ENCODE measurements at places on chromosomes 7 and 10.
A peak's percentile ranks its signal among the peaks of the same experiment; 100 is the strongest.

GRCh38 chr7:94655126-94655847 is 646 bp downstream of the SGCE start:
- DNase-seq = peak; percentile 47

DNA sequence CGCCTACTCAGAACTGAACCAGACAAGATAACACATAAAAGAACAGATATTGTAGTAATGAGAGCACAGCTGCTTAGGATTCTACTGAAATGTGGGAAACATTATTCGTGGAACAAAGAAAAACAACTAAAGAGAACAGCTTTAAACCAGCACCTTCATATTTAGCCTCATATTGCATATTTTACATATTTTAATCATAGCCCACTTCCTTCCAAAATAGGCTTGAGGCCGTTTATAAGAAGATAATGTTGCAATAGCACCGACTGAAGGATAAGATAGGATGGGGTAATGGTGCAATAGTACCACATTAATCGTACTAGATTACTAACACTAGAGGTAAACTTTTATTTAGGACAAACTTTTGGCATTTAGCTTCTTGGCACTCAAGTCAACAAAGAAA is 71.3 kb downstream of the KCND2 start:
- no peak for DNase-seq

DNA sequence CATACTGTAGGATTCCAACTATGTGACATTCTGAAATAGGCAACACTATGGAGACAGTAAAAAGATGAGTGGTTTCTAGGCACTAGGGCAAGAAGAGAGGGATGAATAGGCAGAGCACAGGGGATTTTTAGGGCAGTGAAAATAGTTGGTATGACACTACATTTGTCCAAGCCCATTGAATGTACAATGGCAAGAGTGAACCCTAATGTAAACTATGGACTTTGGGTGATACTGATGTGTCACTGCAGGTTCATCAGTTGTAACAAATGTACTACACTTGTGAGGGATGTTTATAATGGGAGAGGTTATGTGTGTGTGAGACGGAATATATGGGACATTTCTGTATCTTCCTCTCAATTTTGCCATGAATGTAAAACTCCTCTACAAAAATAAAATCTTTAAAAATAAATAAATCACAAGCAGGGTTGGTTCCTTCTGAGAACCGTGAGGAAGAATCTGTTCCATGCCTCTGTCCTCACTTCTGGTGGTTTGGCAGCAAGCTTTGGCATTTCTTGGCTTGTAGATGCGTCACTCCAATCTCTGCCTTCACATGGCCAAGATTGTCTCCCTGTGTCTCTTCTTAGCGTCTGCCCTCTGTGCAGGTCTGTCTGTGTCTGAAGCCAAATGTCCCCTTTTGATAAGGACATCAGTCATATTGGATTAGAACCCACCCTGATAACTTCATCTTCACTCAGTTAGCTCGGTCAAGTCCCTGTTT is 83.1 kb upstream of the AGBL3 start:
- DNase-seq = no peak

- DNase-seq = peak; percentile 86
These were observed 23.5 kb downstream of the ABLIM1 start for GRCh38 chr10:114634609-114634979.

- DNase-seq = no peak
These were observed 202.5 kb downstream of the REEP3 start for GRCh38 chr10:63723741-63724140.

- DNase-seq = peak; percentile 61
These were observed 58.4 kb downstream of the MGMT start for GRCh38 chr10:129525401-129525801.

GRCh38 chr10:72075376-72076115 is 12.8 kb downstream of the SPOCK2 start:
- peak; percentile 56 for DNase-seq

DNA sequence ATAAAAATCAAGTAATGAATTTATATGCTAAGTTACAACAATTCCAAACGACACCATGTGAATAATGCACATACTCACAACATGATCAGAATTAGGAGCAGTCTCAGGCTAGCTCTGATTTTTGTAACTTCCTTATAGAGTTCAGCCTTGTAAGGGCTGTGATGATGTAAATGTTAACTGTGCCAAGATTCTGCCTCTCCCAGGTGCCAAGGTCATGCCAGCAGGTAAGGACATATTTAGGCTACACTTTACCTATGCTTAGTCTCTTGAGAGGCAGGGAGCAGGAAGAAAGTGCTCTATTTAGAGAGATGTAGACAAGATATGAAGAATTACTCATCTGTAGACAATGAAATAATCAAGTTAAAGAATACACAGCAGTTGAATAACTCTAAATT is 53.6 kb upstream of the AGR3 start:
- DNase-seq = no peak

GRCh38 chr10:36704124-36704523 is 421.3 kb upstream of the ANKRD30A start:
- no peak for DNase-seq

DNA sequence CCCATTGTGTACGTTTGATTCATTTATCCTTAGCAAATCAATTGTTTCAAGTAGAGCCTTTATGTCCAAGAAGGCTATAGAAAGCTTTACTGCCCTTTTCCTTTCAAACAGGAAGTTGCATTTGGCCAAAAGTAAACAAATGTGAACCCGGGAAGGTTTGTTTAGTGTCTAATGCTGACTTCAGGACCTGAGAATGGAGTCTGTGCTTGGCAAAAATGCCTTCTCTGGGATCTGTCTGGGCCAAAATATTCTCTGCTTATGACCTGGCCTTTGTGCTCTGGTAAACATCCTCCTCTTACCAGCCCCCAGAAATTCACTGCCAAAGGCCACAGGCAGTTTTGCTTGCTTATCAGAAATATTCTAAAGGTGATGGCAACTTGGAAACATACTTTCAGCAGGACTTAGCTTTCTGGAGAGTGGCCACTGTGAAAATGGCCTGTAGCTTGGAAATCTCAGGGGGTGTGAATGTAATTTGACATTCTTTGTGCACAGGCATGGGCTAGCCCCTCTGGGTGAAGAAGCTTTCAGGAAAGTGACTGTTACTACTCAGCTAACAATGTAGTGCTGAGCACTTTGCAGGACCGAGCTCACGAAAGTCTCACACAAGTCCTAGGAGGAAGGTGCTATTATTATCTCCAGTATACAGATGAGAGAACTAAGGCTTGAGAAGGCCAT is 199.5 kb downstream of the PTEN start:
- DNase-seq = no peak

GRCh38 chr7:17771901-17772408 is 168.3 kb downstream of the SNX13 start:
- DNase-seq = no peak

GRCh38 chr7:132160611-132161532 is 415.4 kb downstream of the PLXNA4 start:
- DNase-seq = peak; percentile 85

GRCh38 chr10:58451193-58451889 is 61.3 kb upstream of the BICC1 start:
- no peak for DNase-seq

DNA sequence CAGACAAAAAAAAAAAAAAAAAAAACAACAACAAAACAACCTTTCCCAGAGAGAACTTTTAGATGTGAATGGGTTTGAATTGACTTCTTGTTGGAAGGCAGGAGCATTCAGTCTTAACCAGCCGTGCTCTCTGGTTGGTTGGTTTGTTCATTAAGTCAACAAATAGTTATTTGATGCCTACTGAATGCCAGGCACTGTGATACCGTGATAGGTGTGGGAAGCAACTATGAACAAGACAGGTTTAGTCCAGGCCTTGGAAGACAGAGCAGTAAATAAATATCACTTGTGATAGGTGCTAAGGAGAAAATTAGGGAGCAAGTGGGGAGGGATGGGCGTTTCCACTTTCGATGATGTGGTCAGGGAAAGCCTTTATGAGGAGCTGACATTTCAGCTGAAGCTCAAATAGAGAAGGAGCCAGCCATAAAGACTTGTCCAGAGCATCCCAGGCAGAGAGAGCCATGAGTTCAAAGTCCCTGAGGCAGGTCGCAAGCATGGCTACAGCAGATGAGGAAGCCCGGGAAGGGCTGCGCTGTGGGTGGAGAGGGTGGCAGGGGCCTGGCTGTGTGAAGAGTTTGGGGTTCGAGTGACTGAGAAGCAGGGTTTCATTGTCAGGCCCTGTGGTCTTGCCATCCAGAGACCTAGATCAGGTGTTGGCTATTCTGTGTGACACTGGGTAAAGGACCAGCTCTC is 8.0 kb downstream of the TSPAN15 start:
- DNase-seq = peak; percentile 47

- DNase-seq = no peak
These were observed 70.3 kb downstream of the PAPSS2 start for GRCh38 chr10:87729940-87730339.

GRCh38 chr10:45509491-45509890 is 135.5 kb downstream of the ALOX5 start:
- no peak for DNase-seq

DNA sequence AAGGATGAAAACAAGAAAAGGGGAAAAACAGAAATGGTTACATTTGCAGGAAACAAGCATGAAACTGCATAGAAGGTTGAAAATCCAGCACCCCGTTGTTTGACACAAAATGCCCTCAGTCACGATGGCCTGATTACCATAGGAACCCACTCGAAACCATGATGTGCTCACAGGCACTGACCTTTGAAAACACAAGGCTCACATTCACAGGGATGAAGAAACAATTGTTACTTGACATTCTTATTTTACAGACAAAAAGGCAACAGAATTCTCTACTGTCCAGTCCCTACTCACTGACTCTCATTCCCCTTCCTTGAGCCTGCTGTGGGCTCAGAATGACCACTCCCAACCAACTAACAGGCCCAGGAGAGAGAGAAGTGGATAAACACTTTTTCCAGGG is 131.4 kb upstream of the PDLIM1 start:
- no peak for DNase-seq

DNA sequence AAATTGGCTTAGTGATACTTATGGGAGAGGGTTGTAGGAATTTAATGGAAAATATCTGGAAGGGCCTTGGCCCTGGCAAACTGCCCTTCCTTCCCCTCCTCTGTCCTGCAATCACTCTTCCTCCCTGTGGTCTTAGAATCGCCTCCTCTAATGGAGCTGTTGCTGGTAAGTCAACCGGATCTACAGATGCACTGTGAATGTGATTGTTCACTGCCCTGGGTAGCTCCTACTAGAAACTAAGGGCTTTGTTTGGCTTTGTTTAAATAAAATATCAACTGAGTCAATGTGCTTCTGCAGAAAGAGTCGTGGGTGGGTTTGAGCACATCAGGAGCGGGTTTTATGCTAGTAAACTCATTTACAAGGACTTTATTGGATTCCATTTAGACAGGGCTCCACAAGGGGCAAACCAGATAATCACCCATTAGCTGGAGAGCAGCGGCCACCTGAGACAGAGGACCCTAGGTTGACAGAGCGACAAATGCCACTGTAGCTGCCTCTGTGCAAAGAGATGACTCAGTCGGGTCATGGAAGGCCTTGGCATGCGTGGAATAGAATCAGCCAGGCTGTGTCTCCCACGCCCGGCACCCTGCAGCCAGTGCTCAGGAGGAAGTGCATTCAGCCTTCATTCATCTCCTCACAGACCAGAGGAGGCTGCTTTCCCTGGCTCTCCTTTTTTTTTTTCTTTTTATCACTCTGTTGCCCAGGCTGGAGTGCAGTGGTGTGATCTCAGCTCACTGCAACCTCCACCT is 97.9 kb downstream of the GAD2 start:
- DNase-seq = no peak

DNA sequence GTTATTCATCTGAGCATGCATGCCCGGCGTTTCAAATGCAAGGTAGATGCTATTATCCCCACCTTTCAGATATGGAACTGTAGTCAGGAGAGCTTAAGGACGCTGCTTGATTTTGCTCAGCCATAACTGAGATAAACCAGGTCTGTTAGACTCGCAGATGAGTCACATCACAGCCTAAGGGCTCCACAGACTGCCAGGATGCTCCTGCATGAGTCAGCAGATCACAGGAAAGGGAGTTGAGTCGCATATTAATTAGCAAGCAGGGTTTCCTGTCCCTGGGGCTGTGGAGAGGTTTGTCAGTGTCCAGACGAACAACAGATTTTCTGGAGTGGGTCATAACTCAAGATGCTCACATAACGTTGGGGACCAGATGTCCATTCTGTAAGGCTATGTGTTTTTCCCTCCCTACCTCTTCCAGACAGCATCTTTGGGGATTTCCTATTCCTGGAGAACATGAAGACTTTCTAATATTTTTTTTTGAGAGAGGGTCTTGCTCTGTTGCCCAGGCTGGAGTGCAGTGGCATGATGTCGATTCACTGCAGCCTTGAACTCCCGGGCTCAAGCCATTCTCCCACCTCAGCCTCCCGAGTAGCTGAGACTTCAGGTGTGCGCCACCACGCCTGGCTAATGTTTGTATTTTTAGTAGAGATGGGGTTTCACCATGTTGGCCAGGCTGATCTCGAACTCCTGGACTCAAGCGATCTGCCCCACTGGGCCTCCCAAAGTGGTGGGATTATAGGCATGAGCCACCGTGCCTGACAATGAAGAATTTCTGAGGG is 36.7 kb downstream of the PFKFB3 start:
- DNase-seq = no peak

DNA sequence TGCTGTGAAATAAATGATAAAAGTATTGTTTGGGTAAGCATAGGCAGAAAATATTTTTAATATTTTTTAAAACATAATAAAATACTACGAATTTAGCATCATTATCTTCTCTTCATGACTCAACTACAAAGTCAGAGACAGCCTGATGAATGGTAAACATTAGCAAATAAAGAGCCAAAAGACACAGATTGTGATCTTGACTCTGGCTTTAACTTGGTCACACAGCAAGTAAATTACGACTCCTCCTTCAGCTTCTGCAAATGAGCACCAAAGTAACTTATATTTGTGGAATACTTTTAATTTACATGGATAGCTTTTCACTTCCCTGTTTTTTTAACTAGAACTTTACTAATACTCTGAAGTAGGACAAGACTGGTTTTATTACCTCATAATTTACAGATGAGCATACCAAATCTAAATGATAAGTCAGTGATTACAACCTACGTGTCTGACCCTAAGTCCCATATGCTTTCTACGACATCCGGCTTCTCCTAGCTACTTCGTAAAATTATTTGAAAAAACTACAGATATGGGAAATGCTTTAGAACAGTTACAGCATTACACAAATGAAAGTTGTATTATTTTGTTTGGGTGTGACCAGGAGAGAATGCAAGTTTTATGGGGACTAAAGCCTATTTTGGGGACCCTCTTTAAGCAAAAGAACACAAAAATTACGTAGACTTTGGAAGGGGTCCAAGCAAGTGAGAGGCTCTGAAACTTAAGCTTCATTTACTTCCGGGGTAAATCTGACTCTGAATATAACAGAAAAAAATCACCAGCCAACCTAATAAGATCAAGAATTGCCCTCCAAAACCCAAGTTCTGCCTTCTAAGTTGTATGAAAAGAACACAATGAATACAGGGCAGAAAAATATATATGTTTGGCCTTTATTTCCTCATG is 133.8 kb downstream of the CPEB3 start:
- DNase-seq = no peak
